ENCODE measurements at places on chromosomes 6 and 20. TPM values are rescaled to one million over a fixed set of nuclear protein-coding genes. Genes with fewer than 3 reads are reported as not detected.

VEGFA gene
- 43.8 TPM for total RNA-seq

GRCh38 chr6:7721649-7722048 lies 4.2 kb upstream of the BMP6 start:
- no peaks in the 10 kb centered on the region for H3K36me3 ChIP-seq
- no peak for DNase-seq
- no peak overlapping the region for H3K27ac ChIP-seq
- peaks cover 4% of the 10 kb centered on the region for H3K4me1 ChIP-seq
- H3K4me3 ChIP-seq = no peak overlapping the region
- H3K27me3 ChIP-seq = peaks cover 40% of the 10 kb centered on the region

TULP1 gene
- 3.4 TPM for total RNA-seq

GRCh38 chr6:108421366-108421765 lies 126.5 kb downstream of the AFG1L start:
- 0 out of 2 replicates have a peak, but pooled peaks cover 2% of the 10 kb centered on the region for H3K4me1 ChIP-seq
- H3K27ac ChIP-seq = no peak overlapping the region
- H3K4me3 ChIP-seq = no peak overlapping the region
- DNase-seq = no peak

DNA sequence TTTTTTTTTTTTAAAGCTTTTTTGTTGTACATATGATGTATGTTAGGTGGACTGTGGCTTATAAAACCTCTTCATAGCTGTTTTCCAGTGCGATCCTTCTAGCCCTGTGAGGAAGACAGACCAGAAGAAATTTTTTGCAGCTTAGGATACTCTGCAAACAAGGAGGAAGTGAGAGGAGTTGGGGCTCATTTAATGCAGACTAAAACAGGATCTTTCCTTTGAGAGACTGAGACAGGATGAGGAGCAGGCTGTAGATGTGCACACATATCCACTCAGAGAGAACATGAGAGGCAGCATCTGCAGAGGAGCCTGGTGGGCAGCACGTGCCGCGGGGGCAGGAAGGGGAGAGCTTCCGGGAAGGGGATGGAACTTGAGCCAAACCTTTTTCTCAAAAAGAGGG lies 45.7 kb downstream of the PPARD start:
- DNase-seq = no peak
- peaks cover under 1% of the 10 kb centered on the region for H3K27me3 ChIP-seq
- no peak overlapping the region for H3K4me3 ChIP-seq
- H3K36me3 ChIP-seq = peaks cover 2% of the 10 kb centered on the region

GRCh38 chr6:134315974-134316441 lies 1.9 kb downstream of the SGK1 start:
- no peak overlapping the region for H3K4me3 ChIP-seq
- no peak overlapping the region for H3K27ac ChIP-seq
- H3K36me3 ChIP-seq = no peaks in the 10 kb centered on the region
- H3K4me1 ChIP-seq = peaks cover 61% of the 10 kb centered on the region

SEL1L2 gene
- total RNA-seq = 0.37 TPM

CCDC167 gene
- 19.1 TPM for total RNA-seq

DNA sequence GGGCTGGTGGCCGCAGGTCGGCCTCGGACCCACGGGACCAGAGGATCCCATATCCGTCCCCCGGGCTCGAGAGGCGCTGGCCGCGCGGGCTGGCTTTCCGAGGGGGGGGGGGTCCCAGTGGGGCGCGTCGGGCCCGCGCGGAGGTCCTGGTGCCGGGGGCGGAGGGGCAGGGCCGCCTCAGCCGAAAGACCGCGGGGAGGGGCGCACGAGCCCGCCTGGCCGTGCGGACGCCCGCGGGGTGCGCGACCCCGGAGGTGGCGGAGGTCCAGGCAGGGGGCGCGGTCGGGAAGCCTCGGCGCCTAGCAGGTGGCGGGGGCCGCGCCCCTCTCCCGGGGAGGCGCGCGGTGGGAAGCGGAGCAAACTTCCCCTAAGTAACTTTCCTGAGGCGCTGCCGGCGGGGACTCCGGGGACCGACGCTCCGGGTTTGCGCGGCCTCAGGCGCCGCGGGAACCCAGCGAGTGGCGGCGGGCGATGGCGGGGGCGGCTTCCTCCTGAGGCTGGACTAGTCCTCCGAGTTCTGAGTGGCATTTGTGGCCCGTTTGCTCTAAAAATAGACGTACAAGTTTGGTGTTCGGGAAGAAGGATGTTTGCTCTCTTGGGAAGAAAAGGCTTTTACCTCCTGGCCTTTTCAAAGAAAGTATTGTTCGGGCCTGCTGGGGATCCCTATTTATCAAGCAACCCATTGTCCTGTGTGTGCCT lies 26.5 kb upstream of the BTBD3 start:
- H3K27me3 ChIP-seq = peaks cover 15% of the 10 kb centered on the region
- peak overlapping the region; percentile 51 for H3K27ac ChIP-seq
- H3K4me3 ChIP-seq = peak overlapping the region; percentile 89
- peaks cover 35% of the 10 kb centered on the region for H3K4me1 ChIP-seq
- DNase-seq = peak; percentile 25

ASIP gene
- not detected for total RNA-seq

MYLK2 gene
- total RNA-seq = 0.28 TPM

BCLAF1 gene
- total RNA-seq = 162 TPM

FABP7 gene
- total RNA-seq = 5.9 TPM

DNA sequence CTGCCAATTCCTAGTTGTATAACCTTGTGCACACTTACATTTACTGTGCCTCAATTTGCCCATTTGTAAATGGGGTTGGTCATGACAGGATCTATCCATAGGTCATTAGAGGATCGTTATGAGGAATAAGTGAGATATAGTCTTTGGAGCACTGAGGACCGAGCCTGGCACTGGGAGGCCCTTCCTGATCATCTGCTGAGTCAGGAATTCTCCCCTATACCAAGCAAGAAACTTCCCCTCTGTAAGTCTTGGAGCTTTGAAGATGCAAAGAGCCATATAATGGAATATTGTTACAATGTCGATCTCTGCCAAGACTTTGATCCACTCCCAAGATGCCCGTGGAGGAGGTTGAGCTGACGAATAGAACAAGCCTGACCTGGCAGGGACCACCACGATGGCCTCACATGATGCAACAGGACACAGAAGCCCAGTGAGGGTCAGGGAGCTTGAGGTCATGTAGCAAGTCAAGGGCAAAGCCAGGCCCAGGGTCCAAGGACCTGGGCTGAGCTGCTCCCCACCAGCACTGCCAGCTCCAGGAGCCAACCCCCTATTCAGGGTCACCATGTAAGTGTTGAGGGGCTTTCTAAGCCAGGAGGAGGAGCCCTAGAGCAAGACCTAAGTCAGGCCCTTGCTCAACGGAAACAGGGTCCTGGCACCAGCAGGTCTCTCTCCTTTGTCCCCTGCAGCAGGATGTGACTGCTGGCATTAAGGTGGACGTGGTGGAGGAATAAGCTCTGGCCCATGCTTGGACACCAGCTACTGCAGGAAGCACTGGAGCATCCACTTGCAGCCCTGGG lies 16.7 kb downstream of the PDRG1 start:
- no peak overlapping the region for H3K4me3 ChIP-seq
- H3K4me1 ChIP-seq = peaks cover 8% of the 10 kb centered on the region
- no peak overlapping the region for H3K27ac ChIP-seq

GRCh38 chr6:131949909-131950766 lies 1.0 kb downstream of the CCN2 start:
- peak overlapping the region; percentile 82 for H3K4me3 ChIP-seq
- peaks cover 27% of the 10 kb centered on the region for H3K36me3 ChIP-seq
- peak overlapping the region; percentile 51 for H3K27ac ChIP-seq
- peaks cover 81% of the 10 kb centered on the region for H3K4me1 ChIP-seq

DNA sequence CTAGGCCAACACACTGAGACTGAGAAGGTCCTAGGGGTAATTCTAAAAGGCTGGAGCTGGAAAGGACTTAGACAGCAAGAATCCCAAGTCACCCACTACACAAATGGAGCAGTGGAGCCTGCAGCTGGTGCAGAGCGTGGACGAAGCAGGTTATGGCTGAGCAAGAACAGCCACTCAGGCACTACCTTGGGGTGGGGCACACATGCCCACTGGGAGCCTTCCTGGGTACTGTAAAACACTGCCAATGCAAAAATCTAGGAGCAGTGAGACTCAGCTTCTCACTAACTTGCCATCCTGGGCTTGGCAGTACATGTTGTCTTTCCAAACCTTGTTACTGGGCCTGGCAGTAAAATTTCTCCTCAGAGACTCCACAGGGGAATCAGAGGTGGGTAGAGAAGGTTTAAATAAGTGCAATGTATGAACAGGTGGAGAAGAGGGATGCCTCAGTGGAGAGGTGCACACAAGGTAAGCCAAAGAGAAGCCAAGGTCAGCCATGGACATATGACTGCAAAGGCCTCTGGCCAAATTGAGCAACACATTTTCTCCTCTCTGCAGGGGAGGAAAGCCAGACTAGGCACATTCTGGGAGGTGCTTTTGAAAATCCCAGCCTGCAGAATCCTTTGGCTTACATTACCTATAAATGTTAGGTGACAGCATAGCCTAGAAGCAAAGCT lies 105.6 kb downstream of the TNFRSF21 start:
- no peaks in the 10 kb centered on the region for H3K4me1 ChIP-seq
- DNase-seq = no peak
- no peaks in the 10 kb centered on the region for H3K27me3 ChIP-seq
- no peak overlapping the region for H3K27ac ChIP-seq
- no peak overlapping the region for H3K4me3 ChIP-seq
- no peaks in the 10 kb centered on the region for H3K36me3 ChIP-seq

SALL4 gene
- total RNA-seq = 204 TPM

DNA sequence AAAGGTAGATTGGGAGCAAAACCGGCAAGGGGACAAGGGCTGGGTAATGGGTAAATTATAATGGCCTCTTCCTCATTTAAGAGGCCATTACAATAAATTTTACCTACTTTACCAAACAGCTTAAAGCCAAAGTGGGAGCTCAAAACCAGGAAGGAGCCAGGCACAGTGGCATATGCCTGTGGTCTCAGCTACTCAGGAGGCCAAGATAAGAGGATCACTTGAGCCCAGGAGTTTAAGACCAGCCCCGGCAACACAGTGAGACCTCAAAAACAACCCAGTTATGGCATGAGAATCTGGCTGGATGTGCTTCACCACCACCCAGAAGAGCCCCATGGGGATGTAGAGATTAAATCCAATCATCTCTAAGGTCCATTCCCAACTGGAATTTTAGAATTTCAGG lies 52.9 kb upstream of the TAF8 start:
- no peak for DNase-seq
- H3K4me3 ChIP-seq = no peak overlapping the region
- no peaks in the 10 kb centered on the region for H3K36me3 ChIP-seq
- H3K27ac ChIP-seq = no peak overlapping the region

DNA sequence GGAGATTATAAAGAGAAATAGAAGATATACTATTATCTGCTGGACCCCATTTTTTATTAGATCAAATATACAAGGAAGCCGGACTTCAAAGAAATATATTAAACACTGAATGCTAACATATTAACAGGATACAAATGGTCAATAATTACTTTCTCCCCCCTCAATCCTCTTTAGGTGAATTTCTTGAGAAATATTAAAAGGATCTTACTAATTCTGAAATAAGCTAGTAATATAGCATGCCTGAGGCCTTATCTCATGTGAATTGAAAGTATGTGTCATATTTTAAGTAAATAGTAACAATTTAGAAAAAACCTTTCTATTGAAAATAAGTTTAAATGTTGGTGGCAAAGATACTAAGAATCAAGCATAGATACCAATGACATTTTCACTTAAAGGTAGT lies 954.7 kb upstream of the MAN1A1 start:
- no peak overlapping the region for H3K4me3 ChIP-seq
- H3K4me1 ChIP-seq = no peaks in the 10 kb centered on the region
- no peak for DNase-seq
- no peaks in the 10 kb centered on the region for H3K27me3 ChIP-seq
- H3K27ac ChIP-seq = no peak overlapping the region
- H3K36me3 ChIP-seq = no peaks in the 10 kb centered on the region

VWA7 gene
- total RNA-seq = 1.2 TPM

TRIM40 gene
- total RNA-seq = not detected

- no peaks in the 10 kb centered on the region for H3K36me3 ChIP-seq
- H3K27me3 ChIP-seq = no peaks in the 10 kb centered on the region
- DNase-seq = no peak
- peaks cover 4% of the 10 kb centered on the region for H3K4me1 ChIP-seq
- H3K27ac ChIP-seq = no peak overlapping the region
Observed at GRCh38 chr6:1884313-1884712, 274.6 kb downstream of the FOXC1 start.

CLIC1 gene
- total RNA-seq = 244 TPM

GRCh38 chr20:10662661-10663458 lies 10.9 kb downstream of the JAG1 start:
- H3K4me3 ChIP-seq = peak overlapping the region; percentile 49
- H3K27me3 ChIP-seq = no peaks in the 10 kb centered on the region
- peaks cover 97% of the 10 kb centered on the region for H3K4me1 ChIP-seq
- peak overlapping the region; percentile 98 for H3K27ac ChIP-seq

- no peaks in the 10 kb centered on the region for H3K27me3 ChIP-seq
- H3K36me3 ChIP-seq = no peaks in the 10 kb centered on the region
- no peak overlapping the region for H3K4me3 ChIP-seq
- no peak for DNase-seq
- no peak overlapping the region for H3K27ac ChIP-seq
Observed at GRCh38 chr6:18420328-18420727, 33.2 kb downstream of the RNF144B start.

RCAN2 gene
- 3.9 TPM for total RNA-seq

DNA sequence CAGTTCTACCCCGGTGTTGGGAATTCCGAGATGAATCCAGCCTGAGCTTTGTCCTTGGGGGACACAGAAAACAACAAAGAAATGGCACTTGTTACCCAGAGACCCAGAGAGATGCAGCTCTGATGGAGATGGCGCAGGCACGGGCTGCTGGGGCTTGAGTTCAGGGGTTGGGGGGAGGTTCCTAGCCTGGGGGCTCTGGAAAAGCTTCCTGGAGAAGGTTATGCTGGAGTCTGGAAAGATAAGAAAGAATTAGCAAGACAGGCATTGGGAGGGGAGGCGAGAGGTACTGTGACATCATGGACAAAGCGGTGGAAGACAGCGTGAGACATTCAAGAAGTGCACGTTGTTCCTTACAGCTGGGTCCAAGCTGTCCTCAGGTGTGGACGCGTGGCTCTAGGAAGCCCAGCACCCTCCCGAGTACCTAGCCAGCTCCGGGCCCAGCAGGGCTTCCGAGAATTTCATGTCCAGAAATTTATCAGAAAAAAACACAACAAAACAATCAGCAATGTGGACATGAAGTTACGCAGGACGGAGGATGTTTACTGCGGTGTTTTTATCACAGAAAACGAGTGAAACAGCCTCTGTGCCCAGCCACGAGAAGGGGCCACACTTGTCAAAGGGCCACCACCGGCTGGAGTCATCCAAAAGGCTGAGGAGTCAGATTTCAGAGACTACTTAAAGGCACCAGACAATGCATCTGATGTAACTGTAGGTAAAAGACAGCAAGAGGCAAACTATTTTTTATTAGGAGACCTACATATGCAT lies 39.5 kb downstream of the C20orf203 start:
- DNase-seq = no peak
- peaks cover 17% of the 10 kb centered on the region for H3K4me1 ChIP-seq
- H3K4me3 ChIP-seq = no peak overlapping the region
- H3K27ac ChIP-seq = no peak overlapping the region
- peaks cover 2% of the 10 kb centered on the region for H3K27me3 ChIP-seq

KCNG1 gene
- total RNA-seq = 34.6 TPM

GRCh38 chr6:131931063-131931750 lies 20.0 kb downstream of the CCN2 start:
- no peak overlapping the region for H3K27ac ChIP-seq
- no peak overlapping the region for H3K4me3 ChIP-seq
- DNase-seq = no peak
- peaks cover 14% of the 10 kb centered on the region for H3K4me1 ChIP-seq
- peaks cover 15% of the 10 kb centered on the region for H3K27me3 ChIP-seq

GRCh38 chr6:135159531-135159930 lies 21.6 kb upstream of the MYB start:
- no peak overlapping the region for H3K4me3 ChIP-seq
- H3K36me3 ChIP-seq = 0 out of 2 replicates have a peak, but pooled peaks cover 2% of the 10 kb centered on the region
- peaks cover 10% of the 10 kb centered on the region for H3K4me1 ChIP-seq
- H3K27me3 ChIP-seq = no peaks in the 10 kb centered on the region
- no peak for DNase-seq
